ENCODE measurements at places on chromosomes 11 and 22. TPM values are rescaled to one million over a fixed set of nuclear protein-coding genes. Genes with fewer than 3 reads are reported as not detected.
A peak's percentile ranks its signal among the peaks of the same experiment; 100 is the strongest.

- no peak for DNase-seq
These were observed 153.9 kb upstream of the LRRC4C start for GRCh38 chr11:41613326-41613725.

GRCh38 chr11:109247071-109247470 lies 174.9 kb upstream of the C11orf87 start:
- no peak for DNase-seq

DNA sequence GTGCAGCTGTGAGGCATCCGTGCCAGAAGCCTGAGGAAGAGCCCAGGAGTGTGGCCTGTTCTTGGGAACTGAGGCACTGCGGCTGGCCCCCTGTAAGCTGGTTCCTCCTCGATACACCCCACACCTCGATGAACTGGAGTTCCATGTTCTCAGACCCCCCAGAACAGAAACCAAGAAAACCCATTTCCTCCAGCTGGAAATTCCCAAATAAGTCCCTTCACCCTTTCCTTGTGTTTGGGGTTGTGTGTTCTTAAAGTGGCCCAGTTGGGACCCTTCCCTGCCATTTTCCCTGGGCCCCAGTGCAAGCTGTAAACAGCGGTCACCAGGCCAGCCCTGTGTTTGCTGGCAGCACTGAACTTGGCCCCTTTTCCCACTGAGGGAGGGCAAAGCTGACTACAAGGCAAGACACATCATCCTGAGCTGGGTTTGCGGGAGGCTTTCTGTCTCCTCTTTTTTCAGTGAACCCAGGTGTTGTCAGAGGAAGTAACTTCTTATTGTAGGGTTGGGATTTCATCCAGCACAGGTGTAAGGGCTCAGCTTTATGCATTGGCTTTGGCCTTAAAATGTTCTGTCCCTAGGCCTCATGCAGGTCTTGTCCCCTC lies 60.1 kb upstream of the MPEG1 start:
- no peak for DNase-seq

MS4A18 gene
- not detected for polyA plus RNA-seq

- DNase-seq = no peak
These were observed 7.4 kb downstream of the TMEM9B start for GRCh38 chr11:8956860-8957259.

- no peak for DNase-seq
These were observed 5.4 kb downstream of the TBC1D10C start for GRCh38 chr11:67409261-67409666.

GRCh38 chr11:69044111-69045013 lies 4.4 kb upstream of the TPCN2 start:
- peak; percentile 82 for DNase-seq

GRCh38 chr11:73281796-73282660 lies 9.9 kb downstream of the P2RY6 start:
- no peak for DNase-seq

GRCh38 chr22:27919942-27920755 lies 1.1 kb upstream of the PITPNB start:
- no peak for DNase-seq

DNA sequence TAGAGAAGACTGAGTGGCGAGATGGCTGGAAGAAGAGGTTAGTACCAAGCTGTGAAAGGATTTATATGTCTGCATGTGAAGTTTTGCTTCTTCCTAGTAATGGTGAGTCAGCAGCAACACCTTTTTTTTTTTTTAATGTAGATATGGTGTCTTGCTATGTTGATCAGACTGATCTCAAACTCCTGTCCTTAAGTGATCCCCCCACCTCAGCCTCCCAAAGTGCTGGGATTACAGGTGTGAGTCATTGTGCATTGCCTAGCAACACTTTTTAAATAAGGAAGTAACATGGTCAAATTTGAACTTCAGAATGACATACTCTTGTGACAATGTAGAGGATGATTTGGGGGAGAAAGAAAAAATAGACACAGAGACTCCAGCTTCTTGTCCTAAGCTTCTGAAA lies 6.5 kb upstream of the CSTPP1 start:
- DNase-seq = no peak

GRCh38 chr11:68043349-68044144 lies 4.7 kb downstream of the TCIRG1 start:
- DNase-seq = no peak

GRCh38 chr11:32706985-32707741 lies 87.3 kb downstream of the CCDC73 start:
- no peak for DNase-seq

LSP1 gene
- polyA plus RNA-seq = 11.7 TPM

DNA sequence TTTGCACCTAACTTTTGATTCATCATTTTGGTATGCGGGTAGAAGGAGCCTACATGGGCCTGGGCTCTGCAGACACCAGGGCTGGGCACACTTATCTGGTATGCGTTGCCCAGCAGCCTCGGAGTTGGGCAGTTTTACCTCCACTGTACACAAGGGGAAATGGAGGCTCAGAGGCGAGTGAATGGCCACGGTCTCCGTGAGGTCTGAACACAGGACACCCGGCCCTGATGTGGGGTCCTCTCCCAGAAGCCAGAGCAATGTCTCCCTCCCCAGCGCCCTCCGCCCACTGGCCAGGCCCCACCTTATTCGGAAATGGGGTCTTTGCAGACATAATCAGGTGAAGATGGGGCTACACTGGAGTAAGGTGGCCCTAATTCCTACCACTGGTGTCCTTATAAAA lies 43.7 kb downstream of the OSBPL5 start:
- peak; percentile 20 for DNase-seq

- no peak for DNase-seq
These were observed 4.5 kb upstream of the TPP1 start for GRCh38 chr11:6623391-6624363.

GRCh38 chr11:27363576-27364117 lies 632 bp upstream of the CCDC34 start:
- no peak for DNase-seq

- DNase-seq = no peak
These were observed 161.8 kb downstream of the CASP12 start for GRCh38 chr11:104736502-104736901.

DNA sequence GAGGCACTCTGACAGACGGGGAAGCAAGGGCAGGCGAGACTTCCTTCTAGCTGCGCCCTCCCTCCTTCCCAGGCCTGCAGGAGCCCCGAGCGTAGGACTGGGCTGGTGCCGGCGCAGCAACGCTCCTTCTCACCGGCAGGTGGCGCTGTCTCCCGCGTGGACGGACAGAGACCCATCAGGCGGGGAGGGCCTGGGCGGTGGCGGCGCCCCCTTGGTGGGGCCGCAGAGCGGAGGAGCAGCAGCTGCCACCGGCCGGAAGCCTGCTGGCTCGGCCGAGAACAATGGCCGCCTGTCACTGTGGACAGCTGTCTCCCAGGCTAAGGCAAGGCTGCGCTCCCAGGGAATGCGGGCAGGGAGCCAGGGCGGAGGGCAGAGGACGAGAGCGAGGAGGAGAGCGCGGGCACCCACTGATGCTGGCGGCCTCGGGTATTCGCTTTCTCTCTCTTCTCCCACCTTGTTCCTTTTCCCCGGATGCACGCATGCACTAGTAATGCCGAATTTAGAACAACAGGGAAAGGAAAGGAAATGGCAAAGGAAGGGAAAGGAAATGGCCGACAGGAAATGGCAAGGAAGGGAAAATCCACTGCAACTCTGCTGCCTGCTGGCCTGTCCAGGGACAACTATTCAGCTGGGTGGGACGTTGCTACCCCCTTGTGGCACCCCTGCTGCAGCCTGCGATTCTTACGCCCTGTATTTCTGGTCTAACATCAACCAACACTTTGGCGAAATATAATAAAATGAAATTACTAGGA lies 14.4 kb downstream of the PPM1F start:
- DNase-seq = peak; percentile 98

- no peak for DNase-seq
These were observed 104.0 kb downstream of the PDE2A start for GRCh38 chr11:72569966-72570892.

- no peak for DNase-seq
These were observed 21.0 kb upstream of the HTATIP2 start for GRCh38 chr11:20342347-20343141.

MMP1 gene
- 0.05 TPM for polyA plus RNA-seq

GRCh38 chr11:693415-693831 lies 1.6 kb downstream of the DEAF1 start:
- DNase-seq = no peak

GRCh38 chr11:7982582-7983119 lies 4.5 kb upstream of the EIF3F start:
- no peak for DNase-seq

DNA sequence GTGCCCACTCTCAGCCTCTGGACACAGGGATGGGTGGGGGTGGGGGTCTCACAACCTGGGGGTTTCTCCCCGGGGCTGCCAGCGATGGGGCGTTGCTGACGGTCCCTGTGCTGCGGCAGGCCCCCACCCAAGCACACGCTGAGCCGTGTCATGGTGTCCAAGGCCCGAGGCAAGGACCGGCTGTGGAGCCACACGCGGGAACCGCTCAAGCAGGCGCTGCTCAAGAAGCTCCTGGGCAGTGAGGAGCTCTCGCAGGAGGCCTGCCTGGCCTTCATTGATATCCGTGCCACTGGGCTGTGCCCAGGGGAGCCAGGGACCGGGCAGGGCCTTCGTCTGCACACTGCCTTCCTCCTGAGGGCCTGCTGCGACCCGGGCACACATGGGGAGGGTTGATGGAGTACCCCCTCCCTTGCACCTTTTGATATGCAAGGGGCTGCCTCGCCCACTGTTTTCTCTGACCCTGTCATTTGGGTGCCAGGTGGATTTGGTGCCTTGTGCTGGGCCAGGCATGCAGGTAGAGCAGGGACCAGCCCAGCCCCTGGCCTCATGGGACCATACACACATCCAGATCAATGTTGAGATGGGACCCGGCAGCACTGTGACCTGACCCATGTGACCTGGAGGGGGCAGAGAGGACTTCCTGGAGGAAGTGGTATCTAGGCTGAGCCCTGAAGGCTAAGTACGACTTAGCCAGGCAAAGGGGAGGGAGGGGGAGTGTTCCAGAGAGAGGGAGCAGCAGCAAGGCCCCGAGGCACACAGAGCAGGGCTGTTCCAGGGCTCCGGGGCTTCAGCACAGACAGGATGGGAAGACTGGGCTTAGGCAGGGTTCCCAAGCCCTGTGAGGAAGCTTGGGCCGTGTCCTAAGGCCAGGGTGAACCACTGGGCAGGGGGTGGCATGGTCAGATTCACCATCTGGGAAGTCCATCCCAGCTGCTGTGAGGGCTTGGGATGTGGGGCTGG lies 75.2 kb downstream of the MYO7A start:
- no peak for DNase-seq

DNA sequence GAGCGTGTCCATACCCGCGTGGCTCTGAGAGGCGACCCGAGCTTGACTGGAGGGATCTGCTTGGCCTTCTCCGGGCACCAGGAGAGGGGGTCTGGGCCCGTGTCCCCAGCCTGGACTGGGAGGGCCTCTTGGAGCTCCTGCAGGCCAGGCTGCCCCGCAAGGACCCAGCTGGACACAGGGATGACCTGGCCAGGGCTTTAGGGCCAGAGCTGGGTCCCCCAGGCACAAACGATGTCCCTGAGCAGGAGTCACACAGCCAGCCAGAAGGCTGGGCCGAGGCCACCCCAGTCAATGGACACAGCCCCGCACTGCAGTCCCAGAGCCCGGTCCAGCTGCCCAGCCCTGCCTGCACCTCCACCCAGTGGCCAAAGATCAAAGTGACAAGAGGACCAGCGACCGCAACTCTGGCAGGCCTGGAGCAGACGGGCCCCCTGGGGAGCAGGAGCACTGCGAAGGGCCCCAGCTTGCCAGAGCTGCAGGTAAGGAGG lies 38.2 kb downstream of the TRIOBP start:
- DNase-seq = peak; percentile 68

OOSP4A gene
- not detected for polyA plus RNA-seq

ANKK1 gene
- polyA plus RNA-seq = 0.14 TPM

OR8B12 gene
- not detected for polyA plus RNA-seq

GRCh38 chr11:118084247-118084646 lies 2.5 kb downstream of the SMIM35 start:
- no peak for DNase-seq

DNA sequence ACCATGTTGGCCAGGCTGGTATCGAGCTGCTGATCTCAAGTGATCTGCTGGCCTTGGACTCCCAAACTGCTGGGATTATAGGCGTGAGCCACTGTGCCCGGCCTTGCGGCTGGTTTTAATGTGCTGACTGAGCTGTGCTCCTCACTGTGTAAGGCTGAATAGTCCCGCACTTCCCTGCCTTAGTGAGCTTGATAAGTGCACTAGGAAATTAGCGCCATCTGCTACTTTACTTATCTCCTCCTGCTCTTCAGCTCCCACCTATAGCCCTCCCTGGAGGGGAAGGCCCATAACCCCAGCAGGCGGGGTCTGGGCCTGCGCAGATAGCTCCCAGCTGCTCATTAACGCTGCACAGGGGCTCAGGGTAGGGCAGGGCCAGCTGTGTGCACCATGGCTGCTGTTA lies 49.4 kb downstream of the CLMP start:
- no peak for DNase-seq

APOA4 gene
- 0.05 TPM for polyA plus RNA-seq

SLC22A25 gene
- polyA plus RNA-seq = not detected

- no peak for DNase-seq
These were observed 24.2 kb upstream of the HORMAD2 start for GRCh38 chr22:30056015-30056414.

HEPN1 gene
- not detected for polyA plus RNA-seq

- DNase-seq = no peak
These were observed 20.7 kb downstream of the LINC01488 start for GRCh38 chr11:69501891-69502860.

DNA sequence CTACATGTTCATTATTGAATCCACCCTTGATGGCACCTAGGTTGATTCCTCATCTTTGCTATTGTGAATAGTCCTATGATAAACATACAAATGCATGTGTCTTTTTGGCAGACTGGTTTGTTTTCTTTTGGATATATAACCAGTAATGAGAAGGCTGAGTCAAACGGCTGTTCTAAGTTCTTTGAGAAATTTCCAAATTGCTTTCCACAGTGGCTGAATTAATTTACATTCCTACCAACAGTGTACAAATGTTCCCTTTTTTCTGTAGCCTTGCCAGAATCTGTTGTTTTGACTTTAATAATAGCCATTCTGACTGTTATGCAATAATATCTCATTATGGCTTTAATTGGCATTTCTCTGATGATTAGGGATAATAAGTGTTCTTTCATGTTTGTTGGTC lies 184.9 kb downstream of the CASP12 start:
- no peak for DNase-seq

DNA sequence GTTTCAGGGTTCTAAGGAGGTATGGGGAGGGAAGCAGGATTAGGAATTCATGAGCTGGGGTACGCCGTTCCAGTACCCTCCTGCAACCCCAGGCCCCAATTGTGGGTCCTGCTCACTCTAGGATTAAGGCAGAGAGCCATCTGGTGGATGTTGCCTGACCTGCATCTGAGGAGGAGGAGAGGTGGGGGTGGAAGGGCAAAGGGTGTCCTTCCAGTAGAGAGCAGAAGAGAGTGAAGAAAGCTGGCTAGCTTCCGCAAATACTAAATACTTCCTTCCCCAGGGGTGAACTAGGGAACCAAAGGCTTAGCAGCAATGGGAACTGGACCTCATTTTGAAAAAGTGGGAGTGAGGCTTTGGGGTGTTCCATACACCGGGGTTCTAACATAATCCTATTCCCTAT lies 10.6 kb downstream of the LRRC51 start:
- DNase-seq = peak; percentile 69

- DNase-seq = peak; percentile 98
These were observed at the start of gene DUSP8 for GRCh38 chr11:1572197-1573076. Gene DUSP8, minus strand, starts transcription at chr11:1572271. Its CDS starts 6,445 bp downstream, at chr11:1565826.

- DNase-seq = no peak
These were observed 40.3 kb downstream of the IGF2 start for GRCh38 chr11:2098691-2099515.

PRG2 gene
- 0.16 TPM for polyA plus RNA-seq

LUZP2 gene
- polyA plus RNA-seq = 0.02 TPM

Data from right cardiac atrium (tissue), 5 donors.